GM12891 (cell line): ENCODE measurements at places on chromosomes 12 and 14.

GRCh38 chr14:89336338-89336737 lies 80.7 kb downstream of the FOXN3 start:
- no peak for DNase-seq

- DNase-seq = peak; percentile 31
Measured at GRCh38 chr14:65961004-65961403, 525.2 kb upstream of the CCDC196 start.

- no peak for DNase-seq
Measured at GRCh38 chr14:74464785-74465184, 28.3 kb downstream of the NPC2 start.

DNA sequence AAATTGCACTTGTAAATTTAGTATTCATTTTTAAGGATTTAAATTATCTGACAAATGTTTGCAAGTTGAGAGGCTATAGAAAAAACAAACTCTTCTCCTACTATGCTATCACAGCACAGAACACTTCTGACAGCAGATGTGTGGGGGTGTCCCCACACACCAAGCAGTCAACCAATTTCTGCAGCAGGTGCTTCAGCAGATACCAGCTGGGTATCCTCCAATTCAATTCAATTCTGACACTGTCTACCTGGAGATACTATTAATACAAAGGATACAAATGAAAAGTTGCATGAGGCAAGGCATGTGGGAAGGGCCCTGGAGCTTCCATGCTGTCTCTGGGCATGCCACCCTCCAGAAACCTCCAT lies 35.1 kb downstream of the PCNX1 start:
- no peak for DNase-seq

GRCh38 chr12:49133590-49133989 lies 2.4 kb upstream of the TUBA1B start:
- DNase-seq = no peak

- DNase-seq = no peak
Measured at GRCh38 chr12:122851820-122852219, 16.6 kb downstream of the HIP1R start.

- no peak for DNase-seq
Measured at GRCh38 chr12:47394070-47394469, 311.8 kb downstream of the RPAP3 start.

DNA sequence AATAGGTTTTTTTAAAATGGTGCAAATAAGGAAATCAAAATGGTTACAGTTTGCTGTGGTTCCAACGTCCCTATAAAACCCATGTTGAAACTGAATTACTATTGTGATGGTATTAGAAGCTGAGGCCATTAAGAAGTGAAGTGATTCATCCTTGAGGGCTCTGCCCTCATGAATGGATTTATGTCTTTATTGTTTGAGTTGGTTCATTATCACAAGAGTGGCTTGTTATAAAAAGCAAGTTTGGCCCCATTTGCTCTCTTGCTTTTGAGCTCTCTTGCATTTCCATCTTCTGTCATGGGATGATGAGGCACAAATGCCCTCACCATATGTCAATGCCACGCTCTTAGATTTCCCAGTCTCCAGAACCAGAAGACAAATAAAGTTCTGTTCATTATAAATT lies 62.3 kb downstream of the PRKD1 start:
- DNase-seq = no peak

GRCh38 chr12:100445081-100445481 lies 28.6 kb upstream of the NR1H4 start:
- no peak for DNase-seq
